Mucosa of descending colon (tissue), 3 donors: ENCODE measurements at places on chromosomes 11 and 22.

GRCh38 chr11:70498976-70499801 lies 100.9 kb downstream of the CTTN start:
- peak; percentile 14 for DNase-seq

- DNase-seq: peak; percentile 81
Observed at GRCh38 chr22:30922151-30922611, 46.4 kb downstream of the MORC2 start.

GRCh38 chr22:39638958-39639357 lies 68.4 kb downstream of the CACNA1I start:
- no peak for DNase-seq

DNA sequence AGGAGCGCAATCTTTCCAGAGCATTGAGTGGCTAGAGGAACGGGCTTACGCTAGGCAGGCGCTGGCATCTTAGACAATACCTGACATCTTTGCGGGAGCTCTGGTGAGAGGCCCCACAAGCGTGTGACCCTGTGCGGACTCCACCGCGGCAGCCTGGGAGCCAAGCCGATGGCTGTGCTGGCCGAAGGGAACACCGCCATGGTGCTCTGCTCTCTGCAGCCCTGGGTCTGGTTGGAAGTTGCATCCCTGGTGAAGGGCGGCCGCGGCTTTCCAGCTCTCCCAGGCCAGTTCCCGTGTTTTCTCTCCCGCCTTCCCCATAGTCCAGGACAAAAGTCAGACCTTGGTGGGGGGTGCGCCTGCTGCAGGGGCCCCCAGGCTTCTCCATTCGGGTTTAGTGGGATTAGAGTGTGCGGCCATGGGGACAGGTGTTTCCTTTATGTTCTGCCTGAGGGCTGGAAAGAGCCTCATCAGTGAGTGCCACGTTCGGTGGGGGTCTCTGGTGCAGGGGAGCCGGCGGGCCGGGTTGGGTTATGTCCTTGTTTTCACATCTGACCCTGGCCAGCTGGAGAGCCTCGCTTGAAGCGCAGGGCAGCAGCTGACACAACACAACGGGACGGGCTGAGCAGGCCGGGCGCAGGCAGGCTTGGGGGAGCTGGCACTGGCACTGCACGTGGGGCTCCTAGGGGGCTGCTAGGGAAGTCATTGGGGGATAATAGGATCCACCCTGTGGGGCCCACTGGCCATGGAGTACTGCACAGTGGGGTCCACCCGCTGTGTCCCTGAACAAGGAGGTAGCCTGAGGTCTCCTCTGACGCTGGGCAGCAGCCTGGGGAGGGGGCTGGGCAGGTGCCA lies 94.8 kb downstream of the KCNQ1 start:
- no peak for DNase-seq

- DNase-seq: no peak
Observed at GRCh38 chr11:59201353-59201752, 11.4 kb downstream of the MPEG1 start.

DNA sequence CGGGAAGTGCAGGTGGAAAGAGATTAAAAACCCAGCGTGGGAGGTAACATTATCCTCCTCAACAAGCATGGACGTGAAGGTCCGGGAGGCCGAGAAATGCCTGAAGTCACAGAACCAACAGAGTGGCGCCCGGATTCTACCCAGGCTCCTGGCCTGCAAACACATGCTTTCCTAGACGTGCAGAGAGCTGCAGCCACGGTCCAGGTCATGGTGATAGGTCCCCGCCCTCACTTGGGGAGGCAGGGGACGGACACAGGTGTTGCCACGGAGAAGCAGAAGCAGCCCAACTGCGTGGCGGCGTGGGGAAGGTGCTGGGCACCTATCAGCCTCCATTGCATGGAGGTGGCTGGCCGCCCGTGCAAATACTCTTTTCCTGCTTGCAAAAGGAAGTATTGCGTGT lies 148.8 kb downstream of the MPPED1 start:
- no peak for DNase-seq

- peak; percentile 50 for DNase-seq
Observed at GRCh38 chr22:39932918-39933649, 27.1 kb upstream of the TMA7B start.

GRCh38 chr11:57358543-57358961 lies 20.4 kb downstream of the P2RX3 start:
- DNase-seq: no peak

- no peak for DNase-seq
Observed at GRCh38 chr11:58770627-58771457, 39.1 kb upstream of the GLYAT start.

GRCh38 chr22:17121233-17122195 lies at the start of gene TMEM121B:
TMEM121B (minus strand) TSS chr22:17121360; CDS start chr22:17121127, 233 bp downstream.
- peak; percentile 71 for DNase-seq

GRCh38 chr11:15805726-15806125 lies 550.6 kb downstream of the SOX6 start:
- no peak for DNase-seq

- DNase-seq: no peak
Observed at GRCh38 chr11:132982772-132983640, 549.3 kb downstream of the OPCML start.

GRCh38 chr11:2378527-2379210 lies 1.6 kb downstream of the CD81 start:
- DNase-seq: peak; percentile 62

DNA sequence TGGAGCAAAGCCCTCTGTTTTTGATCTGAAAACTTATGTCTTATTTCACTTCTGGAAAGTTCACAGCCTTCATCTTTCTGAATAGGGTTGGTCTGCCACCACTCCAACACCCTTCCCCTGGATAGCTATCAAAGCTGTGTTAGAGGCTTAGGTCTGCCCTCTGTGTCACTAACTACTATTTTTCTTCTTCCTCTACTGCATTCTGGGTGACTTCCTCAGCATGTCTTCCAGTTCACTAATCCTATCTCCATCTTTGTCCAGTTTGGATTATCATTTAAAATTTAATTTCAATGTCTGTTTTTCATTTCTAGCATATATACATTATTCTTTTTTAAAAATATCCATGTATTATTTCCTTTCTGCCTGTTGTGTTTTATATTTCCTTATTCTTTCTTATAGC lies 84.6 kb downstream of the ZNRF3 start:
- DNase-seq: no peak

DNA sequence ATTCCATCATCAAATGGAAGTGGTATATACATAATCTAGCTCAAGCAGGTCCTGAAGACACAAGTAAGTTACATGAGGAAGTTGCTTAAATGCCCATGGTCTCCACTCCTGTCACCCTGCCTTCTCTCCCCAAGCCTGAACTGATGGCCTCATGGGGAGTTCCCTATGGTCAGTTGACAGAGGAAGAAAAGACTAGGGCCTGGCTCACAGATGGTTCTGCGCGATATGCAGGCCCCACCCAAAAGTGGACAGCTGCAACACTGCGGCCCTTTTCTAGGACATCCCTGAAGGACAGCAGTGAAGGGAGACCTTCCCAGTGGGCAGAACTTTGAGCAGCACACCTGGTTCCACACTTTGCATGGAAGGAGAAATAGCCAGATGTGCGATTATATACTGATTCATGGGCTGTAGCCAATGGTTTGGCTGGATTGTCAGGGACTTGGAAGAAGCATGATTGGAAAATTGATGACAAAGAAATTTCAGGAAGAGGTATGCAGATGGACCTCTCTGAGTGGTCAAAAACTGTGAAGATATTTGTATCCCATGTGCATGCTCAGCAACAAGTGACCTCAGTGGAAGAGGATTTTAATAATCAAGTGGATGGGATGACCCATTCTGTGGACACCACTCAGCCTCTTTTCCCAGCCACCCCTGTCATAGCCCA lies 17.3 kb upstream of the CD82 start:
- no peak for DNase-seq

GRCh38 chr11:97860237-97860636 lies 1160.5 kb upstream of the CNTN5 start:
- DNase-seq: no peak

DNA sequence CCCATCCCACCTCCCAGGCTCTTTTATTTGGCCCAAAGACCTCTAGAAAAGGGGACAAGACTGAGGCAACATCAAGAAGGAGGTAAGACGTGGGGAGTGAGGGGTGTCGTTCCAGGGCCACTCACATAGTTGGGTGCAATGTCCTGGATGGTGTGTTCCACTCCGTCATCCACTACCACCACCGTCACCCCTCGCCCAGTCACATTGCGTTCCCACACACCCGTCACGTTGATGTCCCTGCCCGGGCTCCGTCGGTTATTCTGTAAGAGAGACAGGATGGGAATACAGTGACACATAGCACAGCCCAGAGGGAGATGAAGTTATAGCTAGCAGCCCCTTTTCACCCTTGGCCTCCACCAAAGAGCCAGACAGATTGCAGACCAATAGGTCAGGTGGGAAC lies 3.8 kb downstream of the PCSK7 start:
- no peak for DNase-seq

- DNase-seq: peak; percentile 79
Observed at GRCh38 chr22:40348025-40348658, 1.8 kb downstream of the ADSL start.

GRCh38 chr22:39183991-39184585 lies 31.6 kb upstream of the CBX7 start:
- DNase-seq: no peak

GRCh38 chr11:2775626-2776350 lies 76.0 kb upstream of the KCNQ1OT1 start:
- peak; percentile 41 for DNase-seq

GRCh38 chr22:46583571-46583970 lies 36.6 kb upstream of the GRAMD4 start:
- DNase-seq: peak; percentile 46

DNA sequence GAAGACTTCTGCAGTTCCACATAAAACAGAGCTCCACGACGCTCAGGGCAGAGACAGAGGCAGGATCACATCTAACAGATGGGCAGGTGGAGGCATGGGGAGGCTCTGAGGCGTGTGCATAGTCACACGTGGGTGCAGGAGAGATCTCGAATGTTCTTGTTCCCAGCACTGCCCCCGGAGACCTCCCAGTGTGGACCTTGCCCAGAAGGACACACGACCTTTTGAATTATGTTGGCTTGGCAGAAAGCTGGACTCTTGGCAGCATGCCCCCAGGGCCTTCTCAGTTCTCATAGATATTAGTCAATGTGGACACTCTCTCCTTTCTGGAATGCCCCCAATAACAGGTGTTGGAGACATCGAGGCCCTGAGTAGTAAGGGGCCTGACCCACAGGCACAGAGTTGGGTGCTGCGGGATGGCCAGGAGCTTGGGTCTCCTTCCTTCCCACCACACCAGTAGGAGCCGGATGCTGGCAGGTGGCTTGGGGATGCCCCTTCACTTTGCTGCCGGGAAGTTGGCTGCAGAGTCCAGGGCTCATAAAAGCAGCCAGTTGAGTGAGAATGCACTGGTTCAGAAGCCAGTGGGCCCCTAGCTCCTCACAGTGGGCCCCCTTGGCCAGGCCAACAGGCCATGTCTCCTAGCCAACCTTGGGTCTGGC lies 12.1 kb downstream of the MYEOV start:
- DNase-seq: peak; percentile 22

GRCh38 chr22:24187731-24188644 lies 6.7 kb downstream of the SUSD2 start:
- peak; percentile 23 for DNase-seq

DNA sequence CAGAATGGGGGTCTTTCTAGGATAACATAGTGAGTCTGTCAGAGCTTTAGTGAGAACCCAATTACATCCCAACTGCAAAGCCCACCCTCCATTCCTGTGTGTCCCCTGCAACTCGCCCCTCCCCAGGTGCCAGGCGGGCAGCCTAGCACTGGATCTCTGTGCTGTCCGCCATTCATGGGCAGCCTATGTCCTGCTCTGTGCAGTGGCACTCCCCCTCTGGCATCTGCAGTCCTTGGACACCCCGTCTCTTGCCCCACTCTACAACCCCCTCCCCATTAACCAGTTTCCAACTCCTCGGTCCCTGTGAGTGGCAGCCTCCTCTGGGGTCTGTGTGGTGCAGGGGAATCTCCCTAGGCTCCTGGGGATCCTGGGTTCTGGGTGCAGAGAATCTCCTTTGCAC lies 37.0 kb downstream of the MYO7A start:
- DNase-seq: no peak

DNA sequence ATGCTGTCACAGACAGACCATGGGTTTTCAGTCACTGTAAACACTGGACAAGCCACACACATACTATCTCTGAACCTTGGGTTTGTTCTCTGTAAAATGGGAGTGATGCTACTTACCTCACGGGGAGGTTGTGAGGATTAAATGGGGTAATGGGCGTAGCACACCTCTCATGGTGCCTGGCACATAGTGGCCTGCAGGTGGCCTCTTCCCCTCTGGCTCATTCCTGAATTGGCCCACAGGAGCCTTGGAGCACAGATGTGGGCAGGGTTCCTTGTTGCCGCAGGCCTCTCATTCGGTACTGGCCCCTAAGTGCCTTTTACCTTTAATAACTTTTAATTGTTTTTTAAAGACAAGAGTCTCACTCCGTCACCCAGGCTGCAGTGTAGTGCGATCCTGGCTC lies 11.7 kb downstream of the MICAL2 start:
- no peak for DNase-seq

DNA sequence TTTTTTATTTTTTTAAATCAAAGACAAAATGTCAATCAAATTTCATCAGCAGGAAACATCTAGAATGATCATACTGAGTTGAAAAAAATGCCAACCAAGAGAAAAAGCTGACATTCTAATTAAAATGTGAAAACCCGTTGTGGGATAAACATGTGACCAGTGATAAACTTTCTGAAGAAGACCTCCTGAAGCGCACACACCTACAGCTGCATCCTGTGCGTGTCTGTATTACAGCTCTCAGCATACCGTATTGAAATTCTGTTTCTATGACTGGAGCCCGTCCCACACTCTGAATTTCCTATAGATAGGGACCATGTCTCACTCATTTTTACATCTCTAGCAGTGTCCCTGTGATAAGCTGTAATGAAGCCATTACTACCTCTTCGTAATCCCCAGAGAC lies 12.2 kb upstream of the NUP50 start:
- DNase-seq: no peak

DNA sequence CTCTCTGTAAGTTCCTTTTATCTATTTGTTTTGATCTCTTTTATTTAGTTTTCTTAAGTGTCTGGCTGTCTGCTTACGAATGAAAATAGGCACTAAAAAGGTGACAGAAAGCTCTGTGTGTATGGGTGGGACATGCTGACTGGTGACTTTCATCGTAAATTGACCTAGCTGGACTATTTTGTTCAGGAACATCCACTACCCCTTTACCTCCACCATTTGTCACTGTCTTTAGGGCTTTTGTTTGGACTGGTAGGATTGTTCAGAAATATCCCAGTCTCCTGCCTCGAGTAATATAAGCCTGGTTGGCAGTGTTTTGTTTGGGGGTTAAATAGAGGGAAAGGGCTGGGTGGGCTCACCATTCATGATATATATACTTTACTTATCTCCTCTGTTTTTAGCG lies 20.9 kb downstream of the EMSY start:
- no peak for DNase-seq
